ENCODE measurements at places on chromosomes 12 and 14.

DNA sequence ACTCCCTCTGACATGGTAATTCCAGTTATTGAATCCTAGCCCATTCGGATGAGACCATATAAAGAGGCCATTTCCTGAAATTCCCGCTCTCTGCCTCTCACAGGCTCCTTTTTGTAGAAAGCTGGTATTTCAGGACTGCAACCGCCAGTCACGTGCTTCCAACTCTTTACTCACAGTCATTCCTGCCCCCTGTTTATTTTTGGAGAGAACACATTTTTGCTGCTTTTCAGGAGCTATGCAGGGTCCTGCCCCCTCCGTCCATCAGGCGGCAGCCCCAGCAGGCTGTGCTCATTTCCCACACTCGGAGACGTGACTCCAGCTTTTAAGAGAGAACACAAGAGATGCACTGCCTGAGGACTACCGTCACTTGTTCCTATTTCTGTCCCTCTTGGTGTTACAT lies 26.8 kb downstream of the IFT43 start:
- DNase-seq: no peak

- no peak for DNase-seq
These were observed 55.8 kb upstream of the CLEC14A start for GRCh38 chr14:38311655-38312054.

DNA sequence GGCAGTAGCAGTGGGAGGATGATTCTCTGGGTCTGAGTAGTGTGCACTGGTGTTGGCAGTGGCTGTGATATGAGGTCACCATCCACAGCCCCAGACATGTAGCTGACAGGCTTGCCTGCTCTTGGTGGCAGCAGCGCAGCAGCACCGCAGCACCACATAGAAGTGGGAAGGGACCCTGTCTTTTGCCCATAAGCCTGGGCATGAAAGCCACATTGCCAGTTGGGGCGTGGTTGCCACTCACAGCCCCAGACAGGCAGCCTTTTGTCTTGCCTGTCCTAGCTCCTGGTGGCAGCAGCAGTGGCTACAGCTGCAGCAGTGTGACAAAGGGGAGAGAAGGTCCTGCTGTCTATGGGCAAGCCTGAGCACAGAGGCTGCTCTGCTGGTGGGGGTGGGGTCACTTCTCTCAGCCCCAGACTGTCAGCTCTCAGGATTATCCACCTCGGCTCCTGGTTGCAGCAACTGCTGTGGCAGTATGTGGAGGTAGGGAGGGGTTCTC lies 71.5 kb downstream of the BRMS1L start:
- no peak for DNase-seq

DNA sequence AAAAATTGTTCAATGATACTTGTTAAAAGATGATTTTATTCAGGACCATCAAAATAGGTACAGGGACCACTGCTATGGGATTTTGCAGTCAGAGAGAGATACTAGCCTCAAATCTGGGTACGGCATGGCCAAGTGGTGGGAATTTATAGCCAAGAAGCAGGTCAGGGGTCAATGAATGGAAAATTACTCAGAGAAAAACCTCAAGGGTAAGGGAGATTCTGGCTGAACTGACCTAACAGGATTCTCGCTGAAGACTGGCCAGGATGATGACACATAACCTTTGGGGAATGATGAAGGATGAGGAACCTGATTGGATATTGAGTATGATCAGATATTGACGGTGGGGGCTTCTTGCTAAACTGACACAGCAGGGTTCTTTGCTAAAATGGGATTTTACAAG lies 32.7 kb downstream of the DEPDC4 start:
- no peak for DNase-seq

Measured in stimulated activated CD8-positive, alpha-beta memory T cell treated with anti-CD3 and anti-CD28 coated beads, Interleukin-2, amount 100 ng/mL, for 48 hours (primary cell).